Activated naive CD8-positive, alpha-beta T cell treated with anti-CD3 and anti-CD28 coated beads for 36 hours (primary cell): ENCODE measurements at places on chromosomes 7 and 10.
A peak's percentile ranks its signal among the peaks of the same experiment; 100 is the strongest.

DNA sequence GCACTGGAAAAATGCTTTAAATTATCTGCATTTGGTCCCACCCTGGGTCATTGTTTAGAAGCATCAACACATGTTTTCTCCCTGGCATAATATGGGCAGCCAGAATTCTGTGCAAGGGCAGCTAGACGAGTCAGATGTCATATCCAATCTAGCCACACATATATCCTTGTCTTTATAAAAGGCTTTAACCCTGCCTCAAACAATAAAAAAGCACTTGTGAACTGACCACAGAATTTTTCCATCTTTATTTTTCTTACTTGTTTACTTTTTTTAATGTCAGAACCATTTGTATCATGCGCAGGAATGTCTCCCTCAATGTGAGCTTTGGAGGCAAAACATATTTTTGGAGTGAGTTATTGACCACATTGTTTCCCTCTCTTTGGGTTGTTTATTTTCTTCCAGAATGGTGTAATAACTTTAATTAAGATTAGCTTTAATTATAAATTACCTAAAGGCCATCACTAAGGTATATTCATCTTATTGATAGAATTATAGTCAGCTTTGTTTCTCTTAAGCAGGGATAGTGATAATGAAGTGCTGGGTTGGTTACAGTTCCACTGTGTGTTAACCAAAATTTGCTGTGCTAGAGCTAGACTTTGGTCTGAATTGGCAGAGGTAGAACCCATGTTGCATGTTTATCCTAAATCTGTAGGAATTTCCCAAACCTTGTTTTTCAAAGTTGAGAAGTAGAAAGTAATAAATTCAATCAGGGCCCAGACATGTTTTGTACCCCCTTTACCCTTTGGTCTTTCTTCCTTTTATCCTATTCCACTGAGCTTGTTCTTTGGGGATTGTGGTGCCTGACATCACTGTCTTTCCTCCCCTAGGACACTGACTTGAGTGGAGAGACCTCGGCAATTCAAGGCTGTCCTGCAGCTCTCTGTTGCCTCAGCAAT lies 1078.4 kb downstream of the KCNMA1 start:
- no peak for DNase-seq

GRCh38 chr7:99099499-99100077 lies 44.3 kb downstream of the SMURF1 start:
- no peak for DNase-seq

DNA sequence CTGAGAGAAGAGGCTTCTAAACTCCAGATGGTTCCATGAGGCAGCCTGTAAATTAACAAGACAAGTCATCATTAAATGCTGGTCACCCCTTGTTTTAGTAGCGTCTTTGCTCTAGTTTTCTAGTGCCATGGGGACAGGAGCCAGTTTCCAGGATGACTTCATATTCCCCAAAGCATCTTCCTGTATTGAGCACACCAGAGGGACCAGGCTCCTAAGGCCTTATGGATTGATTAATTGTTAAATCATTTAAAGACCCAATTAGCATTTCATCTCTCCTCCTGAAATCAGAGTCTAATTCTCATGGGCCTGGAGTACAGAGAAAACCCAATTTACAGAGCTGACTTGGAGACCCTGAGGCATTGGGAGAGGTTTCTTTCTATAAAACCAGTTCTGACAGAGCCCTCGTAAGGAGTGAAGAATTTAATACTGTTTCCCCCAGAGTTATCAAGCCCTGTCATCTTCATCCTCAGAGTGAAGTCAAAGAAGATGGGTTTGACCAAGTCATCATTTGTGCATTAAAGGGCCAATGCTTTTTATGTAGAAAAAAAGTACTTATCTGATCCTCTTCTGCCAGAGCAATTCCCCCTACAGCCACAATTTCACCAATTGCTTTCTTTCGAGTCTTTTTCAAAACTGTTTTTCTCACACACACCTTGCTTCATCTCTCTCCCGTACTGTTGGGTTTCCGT lies 678.7 kb downstream of the SDK1 start:
- no peak for DNase-seq

- DNase-seq, result peak; percentile 47
Observed at GRCh38 chr7:142323706-142324105, 65.8 kb upstream of the PRSS58 start.

GRCh38 chr10:32972460-32972859 lies 14.4 kb upstream of the ITGB1 start:
- DNase-seq, result no peak

DNA sequence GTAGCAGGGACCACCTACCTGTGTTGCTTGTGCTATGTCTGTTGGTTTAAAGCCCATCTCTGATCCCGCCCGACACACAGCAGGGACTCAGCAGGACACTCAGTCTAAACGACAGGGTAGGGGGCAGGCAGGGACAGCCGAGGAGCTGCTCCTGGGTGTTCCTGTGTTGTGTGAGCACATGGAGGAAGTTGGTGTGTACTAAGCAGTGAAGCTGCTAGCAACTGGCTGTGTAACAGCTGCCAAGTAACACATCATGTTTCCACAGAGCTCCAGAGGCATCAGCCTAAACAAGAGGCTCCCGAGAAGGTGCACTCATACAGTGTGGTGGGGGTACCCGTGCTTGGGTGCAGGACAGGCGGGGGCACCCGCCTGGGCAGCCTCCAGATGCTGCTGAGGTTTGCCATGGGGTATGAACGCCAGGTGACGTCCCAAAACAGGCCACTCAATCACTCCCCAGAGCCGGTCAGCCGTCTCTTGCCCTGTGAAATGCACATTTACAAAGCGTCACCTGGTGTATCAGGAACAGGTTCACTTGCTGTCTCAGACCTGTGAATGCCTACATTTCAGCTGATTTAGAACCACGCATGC lies 59.6 kb downstream of the PTPRN2 start:
- no peak for DNase-seq

DNA sequence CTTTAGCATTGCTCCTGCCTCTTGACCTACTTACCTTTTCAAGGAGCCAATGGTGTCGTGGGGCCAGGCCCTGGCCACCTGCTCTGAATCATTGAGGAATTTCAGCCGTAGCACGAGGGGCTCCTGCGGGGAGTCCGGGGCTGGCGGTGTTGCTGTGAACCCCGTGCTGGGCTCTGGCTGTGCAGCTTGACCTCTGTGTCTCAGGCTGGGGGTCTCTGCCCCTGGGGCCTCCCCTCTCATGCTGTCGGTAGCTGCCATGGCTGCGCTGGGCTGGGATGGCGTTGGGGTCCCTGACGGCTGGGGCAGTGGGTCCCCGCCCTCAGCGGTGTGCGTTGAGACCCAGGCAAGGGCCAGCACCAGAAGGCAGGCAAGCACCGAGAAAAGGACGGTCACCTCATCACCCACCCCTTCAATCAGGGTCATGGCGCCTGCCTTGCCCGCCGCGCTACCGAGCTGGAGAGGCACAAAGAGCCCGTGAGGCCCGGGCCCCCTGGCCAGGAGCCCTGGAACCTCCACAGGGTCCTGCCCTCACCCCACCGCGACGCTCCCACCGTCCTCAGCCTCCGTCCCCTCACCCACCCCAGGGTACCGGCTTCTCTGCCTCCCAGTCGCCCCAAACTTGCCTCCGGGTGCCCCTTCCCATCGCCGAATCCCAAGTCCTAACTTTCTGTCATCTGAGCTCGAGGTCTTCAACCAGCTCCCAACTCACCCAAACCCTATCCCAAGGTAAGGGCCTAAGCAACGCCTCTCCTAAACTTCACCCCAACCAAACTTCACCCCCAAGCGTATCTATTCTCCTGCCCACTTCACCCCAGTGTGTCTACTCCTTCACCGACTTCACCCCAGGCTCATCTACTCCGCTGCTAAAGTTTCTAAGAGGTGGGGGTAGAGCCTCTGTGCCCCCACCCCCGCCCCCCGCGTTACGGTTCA lies 887 bp downstream of the TMUB1 start:
- DNase-seq, result no peak

GRCh38 chr7:132654150-132654549 lies 77.9 kb upstream of the PLXNA4 start:
- DNase-seq, result no peak

DNA sequence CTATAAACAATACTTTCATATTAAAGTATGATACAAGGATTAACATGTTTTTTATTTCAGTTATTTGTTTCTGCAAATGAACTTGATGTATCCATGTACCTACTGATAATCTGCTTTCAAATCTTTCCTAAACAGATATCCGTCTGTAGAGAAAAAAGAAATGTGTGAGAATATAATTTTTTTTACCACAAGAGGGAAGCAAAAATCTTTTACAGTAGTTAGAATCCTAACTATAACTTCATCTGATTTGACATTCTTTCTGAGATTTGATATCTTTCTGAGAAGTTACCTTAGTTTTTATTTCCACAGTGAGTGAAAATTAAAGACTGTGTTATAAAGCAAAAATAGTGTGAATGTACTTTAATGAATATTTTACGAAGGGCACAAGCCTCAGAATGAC lies 203.9 kb upstream of the PCLO start:
- no peak for DNase-seq

DNA sequence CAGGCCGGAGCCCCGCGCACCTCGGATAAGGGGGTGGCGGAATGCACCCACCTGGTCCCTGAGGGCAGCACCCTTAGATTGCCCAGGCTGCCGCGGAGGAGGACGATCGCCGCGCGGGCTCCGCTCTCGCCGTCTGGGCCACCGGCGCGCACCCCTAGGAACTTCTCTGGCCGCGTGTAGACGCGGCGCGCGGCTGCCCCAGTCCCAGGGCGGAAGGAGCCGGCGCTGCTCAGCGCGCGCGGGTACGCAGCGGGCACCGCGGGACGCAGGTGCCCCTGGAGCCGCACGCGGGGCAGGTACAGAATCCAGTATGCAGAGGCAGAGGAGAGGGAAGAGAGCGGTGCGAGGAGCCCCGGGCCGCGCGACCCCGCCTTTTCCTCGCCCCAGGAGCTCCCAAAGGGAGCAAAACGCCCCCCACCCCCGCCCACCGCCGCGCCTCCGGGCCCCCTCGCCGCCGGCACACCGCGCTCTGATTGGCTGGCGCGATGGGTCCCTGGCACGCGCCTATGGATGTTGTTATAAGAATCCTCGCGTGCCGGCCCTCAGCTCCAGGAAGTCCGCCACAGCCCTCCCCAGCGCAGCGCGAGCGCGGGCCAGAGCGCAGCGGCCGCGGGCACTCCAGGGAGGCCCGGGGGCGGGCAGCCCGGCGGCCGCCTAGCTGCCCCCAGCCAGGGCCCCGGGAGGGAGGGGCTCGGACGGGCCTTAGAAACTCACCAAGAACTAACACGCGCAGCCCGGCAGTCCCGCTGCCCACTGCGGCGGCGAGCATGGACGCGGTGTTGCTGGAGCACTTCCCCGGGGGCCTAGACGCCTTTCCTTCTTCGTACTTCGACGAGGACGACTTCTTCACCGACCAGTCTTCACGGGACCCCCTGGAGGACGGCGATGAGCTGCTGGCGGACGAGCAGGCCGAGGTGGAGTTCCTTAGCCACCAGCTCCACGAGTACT lies at the start of gene PTF1A:
Gene PTF1A, plus strand, starts transcription at position 549 of the 948 bp plus-strand sequence. Its CDS starts 219 bp downstream, at position 768.
- no peak for DNase-seq

DNA sequence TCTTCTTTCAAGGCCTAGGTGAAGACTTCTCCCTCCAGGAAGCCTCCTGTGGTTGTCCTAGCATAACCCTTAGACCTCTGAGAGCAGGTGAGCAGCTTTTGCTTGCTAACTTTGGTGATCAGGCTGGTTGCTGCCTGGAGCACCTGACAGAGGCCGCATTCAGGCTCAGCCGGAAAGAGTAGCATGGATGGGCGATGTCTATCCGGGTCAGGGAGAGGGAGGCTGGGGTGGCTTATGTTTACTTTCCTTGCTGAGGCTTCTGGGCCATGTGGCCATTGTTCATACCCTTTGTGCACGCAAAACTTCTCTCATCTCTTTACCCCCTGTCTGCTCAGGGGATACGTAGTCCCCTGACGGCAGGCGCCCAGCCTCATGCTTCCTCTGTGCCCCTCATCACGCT lies 27.4 kb upstream of the PCBD1 start:
- no peak for DNase-seq

DNA sequence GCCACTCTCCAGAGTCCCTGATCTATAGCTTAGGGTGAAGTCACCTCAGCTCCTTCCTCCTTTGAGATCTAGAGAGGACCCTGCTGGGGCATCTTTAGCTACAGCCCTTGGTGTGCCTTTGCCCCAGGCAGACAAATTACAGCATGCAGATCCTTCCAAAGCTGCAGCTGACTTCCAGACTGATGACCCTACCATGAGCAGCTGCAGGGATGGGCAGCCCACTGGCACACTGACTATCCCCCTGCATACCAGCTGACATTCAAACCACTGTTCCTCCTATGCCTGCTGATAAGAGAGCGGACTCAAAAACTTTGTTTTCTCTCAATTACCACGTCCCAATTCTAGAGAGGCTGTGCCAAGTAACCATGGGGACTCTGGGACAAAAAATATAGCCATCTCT lies 70.6 kb downstream of the COL13A1 start:
- no peak for DNase-seq

- DNase-seq, result no peak
Observed at GRCh38 chr7:80324032-80324431, 187.8 kb downstream of the GNAT3 start.

GRCh38 chr7:49763791-49764190 lies 9.6 kb upstream of the VWC2 start:
- DNase-seq, result no peak

GRCh38 chr7:72710983-72711382 lies 117.0 kb downstream of the TYW1B start:
- no peak for DNase-seq

DNA sequence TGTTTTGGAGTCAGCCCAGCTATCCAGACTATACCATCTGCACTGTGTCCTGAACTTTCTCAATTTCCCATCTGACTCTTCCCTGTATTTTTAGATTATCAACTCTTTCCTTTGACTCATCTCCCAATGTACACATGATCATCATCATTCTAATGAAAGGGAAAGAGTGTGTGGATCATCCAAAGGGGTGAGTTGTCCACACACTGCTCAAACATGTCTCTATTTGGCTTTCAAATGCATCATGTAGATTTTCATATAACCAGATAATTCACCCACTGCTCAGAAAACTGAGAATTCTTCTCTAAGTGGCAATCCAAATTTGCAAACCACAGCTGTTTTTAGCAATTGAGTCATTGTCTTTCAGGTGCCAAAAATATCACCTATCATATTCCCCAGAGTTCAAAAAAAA lies 190.2 kb upstream of the HPS1 start:
- no peak for DNase-seq

GRCh38 chr10:72459301-72459700 lies 104.6 kb upstream of the DNAJB12 start:
- DNase-seq, result no peak

DNA sequence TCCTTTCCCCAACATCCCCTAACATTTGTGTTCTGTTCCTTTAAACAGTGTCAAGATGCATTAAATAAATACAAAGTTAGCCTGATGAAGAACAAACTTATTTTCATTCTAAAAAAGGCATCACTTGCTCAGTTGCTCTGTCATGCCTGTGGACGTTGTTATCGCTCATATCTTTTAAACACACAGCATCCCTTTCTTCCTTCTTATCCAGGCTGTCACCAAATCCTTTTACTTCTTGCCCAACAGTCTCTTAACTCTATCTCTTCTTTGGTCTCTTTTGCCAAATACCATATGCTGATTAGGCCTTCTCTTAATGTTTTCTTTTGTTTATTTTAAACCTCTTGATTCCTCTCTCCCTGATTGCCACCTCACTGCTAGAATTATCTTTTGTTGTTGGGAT lies 43.9 kb downstream of the DKK1 start:
- no peak for DNase-seq
